ENCODE measurements at places on chromosomes 1 and 21.

- peak; percentile 57 for DNase-seq
Measured at GRCh38 chr1:165063181-165063965, 293.1 kb downstream of the LMX1A start.

DNA sequence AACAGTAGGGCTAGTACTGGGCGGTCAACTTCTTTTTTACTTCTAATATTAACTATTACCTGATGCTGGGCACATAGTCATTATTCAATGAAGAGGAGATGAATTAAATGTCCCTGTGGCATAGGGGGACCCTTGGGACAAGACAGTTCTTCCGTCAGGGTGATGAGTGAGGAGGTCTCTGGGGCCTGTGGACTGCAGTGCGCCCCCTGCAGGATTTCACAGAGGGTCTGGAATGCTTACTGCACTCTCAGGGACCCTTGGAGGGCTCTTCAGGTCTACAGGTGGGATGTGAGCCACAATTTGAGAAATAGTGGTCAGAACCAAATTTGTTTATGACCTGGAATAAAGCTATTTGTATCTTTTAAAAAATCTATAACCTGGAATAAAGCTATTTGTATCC lies 149.4 kb downstream of the FAM78B start:
- no peak for DNase-seq

DNA sequence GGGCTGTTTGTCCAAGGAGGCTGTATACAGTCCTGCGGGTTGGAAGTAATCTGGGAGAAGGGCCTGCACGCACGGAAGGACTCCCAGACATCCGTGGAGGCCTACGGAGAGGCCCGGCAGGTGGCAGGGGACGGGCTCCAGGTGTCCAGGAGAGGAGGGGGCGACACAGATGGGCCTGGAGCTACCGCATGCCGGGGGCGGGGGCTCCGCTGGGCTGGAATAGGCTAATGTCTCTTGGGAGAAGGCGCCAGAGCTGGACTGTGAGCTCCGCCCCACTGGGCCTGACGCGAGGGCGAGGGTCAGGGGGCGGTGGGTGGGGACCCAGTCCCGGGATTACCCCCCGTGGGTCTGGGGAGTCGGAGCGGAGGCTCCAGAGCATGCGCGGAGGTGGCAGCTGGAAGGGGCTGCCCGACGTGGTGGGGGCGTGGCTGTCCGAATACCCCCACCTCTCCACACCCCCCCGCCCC lies 659 bp downstream of the AGO1 start:
- peak; percentile 22 for DNase-seq

- DNase-seq: no peak
Measured at GRCh38 chr1:181737056-181737455, 253.7 kb downstream of the CACNA1E start.

GRCh38 chr1:63601463-63601862 lies 8.3 kb downstream of the PGM1 start:
- no peak for DNase-seq

DNA sequence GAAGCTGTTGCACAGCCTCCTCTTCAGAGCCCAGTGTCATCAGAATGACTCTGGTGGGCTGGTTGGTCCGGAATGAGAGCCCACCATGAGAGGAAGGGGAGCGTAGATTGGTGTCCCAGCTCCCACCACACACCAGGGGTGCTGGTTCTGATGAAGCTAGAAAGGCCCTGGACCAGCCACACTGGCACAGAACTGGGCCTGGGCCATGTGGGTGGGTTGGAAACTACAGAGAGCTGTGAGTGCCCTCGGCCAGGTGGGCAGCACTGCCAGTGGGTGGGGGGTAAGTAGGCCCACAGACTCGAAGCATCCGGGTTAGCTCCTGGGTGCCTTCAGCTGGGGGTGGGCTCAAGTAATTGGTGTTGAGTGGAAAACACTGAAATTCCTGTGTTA lies 11.6 kb upstream of the TFF1 start:
- no peak for DNase-seq

DNA sequence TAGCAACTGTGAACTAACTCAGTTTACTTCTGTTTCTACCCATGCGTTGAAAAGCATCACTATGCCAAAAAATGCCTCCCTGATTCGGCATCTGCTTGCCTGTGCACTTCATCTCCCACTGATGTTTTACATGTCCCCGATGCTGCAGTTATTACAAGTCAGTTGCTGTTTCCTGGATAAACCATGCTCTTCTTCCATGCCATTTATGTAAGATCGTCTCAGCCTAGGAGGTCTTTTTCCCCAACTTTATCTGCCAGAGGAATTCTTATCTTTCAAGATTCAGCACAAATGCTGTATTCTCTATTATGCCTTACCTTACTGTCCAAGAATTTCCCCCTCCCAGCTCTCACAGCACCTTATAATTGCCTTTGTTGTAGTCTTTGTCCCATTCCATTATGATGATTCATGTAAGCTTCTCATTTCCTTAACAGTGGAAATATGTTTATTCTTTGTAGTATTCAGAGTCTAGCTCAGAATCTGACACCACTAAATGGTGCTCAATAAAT lies 30.0 kb downstream of the PRKACB start:
- DNase-seq: peak; percentile 67

- peak; percentile 44 for DNase-seq
Measured at GRCh38 chr1:28370239-28371009, 884 bp downstream of the PHACTR4 start.

DNA sequence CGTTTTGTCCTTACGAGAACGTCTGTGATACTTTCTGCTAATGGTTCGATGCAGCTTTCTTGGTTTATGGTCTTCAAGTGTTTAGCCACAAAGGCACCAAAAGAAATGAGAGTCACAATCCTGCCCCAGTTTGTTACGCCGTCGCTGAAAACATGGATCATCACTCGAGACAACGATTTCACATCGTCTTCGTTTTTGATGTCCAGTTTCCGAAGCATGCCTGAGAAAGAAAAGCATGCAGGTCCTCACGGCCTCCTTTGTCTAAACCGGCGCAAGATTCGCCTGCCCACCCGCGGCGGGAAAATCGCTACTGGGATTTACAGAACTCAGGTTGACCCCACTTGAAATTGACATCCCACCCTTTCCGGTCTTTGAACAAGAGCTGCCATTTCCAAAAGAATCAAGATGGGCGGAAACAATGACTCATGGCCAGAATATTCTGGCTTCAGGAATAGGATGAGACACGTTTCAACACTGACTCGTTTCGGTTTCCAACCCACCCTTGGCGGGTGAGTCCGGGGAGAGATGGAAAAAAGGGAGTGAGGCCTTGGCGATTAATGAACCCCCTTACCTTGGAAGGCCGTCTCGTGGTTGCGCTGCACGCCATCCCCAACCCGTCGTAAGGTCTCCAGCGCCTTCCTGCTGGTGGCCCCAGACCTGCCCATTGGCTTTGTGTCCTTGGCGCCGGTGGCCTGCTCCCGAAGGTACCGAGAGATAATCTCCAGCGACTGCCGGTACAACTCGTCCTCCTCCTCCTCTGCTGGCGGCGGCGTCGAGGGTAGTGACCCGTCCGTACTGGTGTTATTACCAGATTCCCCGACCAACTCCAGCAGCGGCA lies 919 bp downstream of the MCL1 start:
- peak; percentile 95 for DNase-seq

DNA sequence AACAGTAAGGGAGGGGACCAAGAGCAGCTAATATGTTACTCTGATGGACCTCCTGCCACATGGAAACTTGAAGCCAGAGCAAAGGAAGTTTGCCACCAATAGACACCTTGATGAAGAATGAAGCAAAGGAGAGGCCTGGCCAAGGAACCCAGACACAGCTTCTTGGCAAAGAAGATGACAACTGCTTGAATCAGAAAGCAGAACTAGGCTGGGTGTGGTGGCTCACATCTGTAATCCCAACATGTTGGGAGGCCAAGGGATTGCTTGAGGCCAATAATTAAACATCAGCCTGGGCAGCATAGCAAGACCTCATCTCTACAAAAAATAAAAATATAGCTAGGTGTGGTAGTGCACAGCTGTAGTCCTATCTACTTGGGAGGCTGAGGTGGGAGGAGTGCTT lies 31.7 kb upstream of the CAPZB start:
- DNase-seq: no peak

GRCh38 chr1:65946376-65946775 lies 153.7 kb downstream of the PDE4B start:
- no peak for DNase-seq

GRCh38 chr1:3735688-3736087 lies 16.6 kb upstream of the CCDC27 start:
- DNase-seq: no peak

- DNase-seq: peak; percentile 64
Measured at GRCh38 chr1:165376811-165377311, 20.3 kb upstream of the LMX1A start.

- DNase-seq: peak; percentile 86
Measured at GRCh38 chr21:45299864-45300785, 12.4 kb upstream of the POFUT2 start.

- no peak for DNase-seq
Measured at GRCh38 chr1:78640462-78640861, 9.2 kb upstream of the IFI44 start.

- no peak for DNase-seq
Measured at GRCh38 chr1:114435088-114435715, 75.8 kb downstream of the TRIM33 start.

- DNase-seq: no peak
Measured at GRCh38 chr1:92563457-92564216, 76.9 kb upstream of the GFI1 start.
